HAP-1 (cell line): ENCODE measurements at places on chromosomes 4 and X.

- DNase-seq: no peak
Observed at GRCh38 chr4:98542011-98542410, 116.4 kb downstream of the TSPAN5 start.

DNA sequence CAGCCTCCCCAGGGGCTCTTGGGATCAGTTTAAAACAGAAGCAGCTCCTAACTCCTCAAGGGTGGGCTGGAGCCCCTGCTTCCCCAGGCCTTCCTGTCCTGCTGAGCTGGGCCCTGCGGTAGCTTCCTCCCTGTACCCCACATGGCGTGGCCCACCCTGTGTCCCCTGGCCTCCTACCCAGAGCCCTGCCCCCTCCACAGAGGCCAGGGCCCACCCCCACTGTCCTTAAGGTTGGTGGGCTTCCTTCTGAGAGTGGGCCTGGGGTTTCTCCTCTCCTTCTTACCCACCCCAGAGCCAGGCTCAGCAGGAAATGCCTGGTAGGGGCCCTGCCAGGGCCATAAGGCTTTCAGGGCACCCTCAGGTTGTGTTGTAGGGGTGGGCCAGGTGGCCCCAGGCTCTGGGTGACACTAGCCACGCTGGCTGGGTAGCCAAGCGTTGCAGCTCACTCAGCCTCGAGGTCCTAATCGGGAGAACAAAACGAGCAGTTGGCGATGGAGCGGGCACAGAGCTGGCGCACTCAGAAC, 11.6 kb downstream of the SH3BP2 start:
- DNase-seq: no peak

GRCh38 chr4:127224556-127224955, 408.2 kb upstream of the INTU start:
- no peak for DNase-seq

DNA sequence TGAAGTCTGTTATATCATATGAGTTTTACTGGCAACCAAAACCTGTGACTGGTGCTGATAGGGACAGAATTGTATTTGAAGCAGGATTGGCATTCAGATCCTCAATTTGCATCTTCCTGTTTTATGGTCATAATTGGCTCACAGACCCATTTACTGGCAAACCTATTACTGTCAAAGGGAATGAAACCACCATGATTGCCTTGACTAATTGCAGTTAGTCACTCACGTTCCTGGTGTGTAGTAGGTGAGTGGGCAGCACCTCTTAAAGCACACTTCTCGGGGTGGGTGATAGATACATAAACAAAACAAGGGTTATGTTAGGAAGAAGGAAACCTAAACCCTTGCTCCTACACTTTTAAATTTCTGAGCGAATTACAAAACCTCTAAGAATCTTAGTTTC, 81.0 kb downstream of the PPEF2 start:
- no peak for DNase-seq

- peak; percentile 86 for DNase-seq
Observed at GRCh38 chrX:135477576-135477975, 42.9 kb upstream of the INTS6L start.

GRCh38 chr4:175983636-175984035, 82.0 kb upstream of the WDR17 start:
- DNase-seq: no peak

DNA sequence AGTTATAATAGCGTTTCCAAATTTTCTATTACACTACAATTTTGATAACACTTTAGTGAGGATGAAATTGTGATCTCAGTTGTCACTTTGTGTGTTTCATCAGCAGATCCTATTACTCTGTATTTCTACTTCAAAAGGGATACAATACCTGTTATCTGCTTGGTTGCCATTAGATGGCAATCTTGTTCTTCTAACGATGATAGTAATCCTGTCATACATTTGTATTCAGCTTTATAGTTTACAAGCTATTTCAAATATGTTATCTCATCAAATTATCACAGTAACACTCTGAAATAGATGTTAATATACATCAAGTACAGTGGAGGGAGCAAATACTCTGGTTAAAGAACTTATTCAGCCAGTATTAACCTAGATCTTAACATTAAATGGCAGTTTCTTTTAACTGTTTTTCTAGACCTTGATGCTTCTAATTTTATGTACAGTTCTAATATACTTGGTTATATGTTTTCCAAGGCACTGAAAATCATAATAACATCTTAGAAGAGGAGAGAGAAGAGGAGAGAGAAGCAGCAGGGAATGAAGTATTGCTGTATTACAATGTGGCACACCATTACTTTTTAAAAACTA, 292.0 kb downstream of the CCSER1 start:
- DNase-seq: peak; percentile 80

DNA sequence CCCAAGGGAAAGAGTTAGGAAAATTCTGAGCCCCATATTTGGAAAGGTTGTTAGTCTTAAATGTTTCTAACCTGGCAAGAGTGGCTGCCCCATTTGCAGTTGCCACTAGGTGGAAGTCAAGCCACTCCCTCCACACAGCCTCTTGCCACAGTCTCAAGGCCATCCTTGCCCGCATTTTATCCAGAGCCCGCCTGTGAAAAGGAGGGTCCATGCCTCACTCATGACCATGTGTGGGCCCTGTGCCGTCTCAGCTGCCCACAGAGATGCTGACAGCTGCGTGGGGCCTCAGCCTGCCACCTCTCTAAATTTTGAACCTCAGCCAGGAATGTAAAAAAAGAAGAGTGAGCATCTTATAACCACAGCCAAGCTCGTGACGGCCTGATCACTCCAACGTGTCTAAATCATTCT, 201.5 kb upstream of the FAM241A start:
- peak; percentile 24 for DNase-seq

DNA sequence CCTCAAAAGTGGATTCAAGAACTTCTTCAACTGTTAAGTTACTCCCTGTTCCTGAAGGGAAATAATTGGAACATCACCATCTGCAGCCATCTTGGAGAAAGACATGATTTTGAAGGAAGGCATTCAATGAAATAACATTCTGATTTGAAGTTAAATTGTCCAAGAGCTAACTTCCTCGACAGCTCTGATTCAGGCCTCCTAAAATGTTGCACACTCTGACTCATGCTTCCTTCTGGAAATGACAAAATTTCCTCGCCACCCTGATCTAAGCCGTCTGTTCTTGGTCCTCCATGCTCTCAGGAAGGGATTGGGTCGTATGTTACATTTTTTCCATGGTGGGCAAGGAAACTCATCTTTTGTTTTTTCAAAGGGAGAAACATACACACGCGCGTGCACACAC, 496.9 kb upstream of the DIPK2B start:
- DNase-seq: no peak

GRCh38 chr4:188218392-188218791, 79.2 kb downstream of the TRIML1 start:
- DNase-seq: no peak

- DNase-seq: no peak
Observed at GRCh38 chr4:153045111-153045982, 109.2 kb downstream of the FHDC1 start.

- DNase-seq: peak; percentile 64
Observed at GRCh38 chr4:95548738-95549245, at the start of gene UNC5C. Gene UNC5C, minus strand, starts transcription at chr4:95548973.

DNA sequence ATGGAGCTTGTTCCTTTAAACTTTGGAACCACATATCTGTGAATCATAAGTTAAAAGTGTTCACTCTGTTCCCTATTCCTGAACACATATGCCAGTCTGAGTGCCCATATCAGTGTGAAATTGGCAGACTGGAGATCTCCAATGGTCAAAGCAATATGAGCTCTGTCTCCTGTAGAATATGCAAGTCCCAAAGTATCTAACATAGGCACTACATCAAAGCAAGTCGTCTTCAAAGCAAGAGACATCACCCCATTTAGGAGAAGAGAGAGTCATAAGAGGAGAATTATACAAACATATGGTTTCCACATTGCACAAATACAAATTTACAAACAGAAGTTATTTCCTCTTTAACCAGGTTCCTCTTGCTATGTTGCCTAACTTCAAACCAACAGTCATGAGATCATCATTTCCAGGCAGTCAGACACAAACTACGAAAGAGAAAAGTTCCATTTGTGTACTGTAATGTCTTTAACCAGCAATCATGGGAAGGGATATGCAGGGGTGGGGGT, 9.9 kb upstream of the GK start:
- DNase-seq: no peak

GRCh38 chrX:145405012-145405411, 157.7 kb downstream of the SPANXN1 start:
- peak; percentile 26 for DNase-seq

- DNase-seq: no peak
Observed at GRCh38 chr4:143240939-143241679, 56.4 kb downstream of the USP38 start.

GRCh38 chr4:183611210-183611830, 47.7 kb downstream of the RWDD4 start:
- no peak for DNase-seq

DNA sequence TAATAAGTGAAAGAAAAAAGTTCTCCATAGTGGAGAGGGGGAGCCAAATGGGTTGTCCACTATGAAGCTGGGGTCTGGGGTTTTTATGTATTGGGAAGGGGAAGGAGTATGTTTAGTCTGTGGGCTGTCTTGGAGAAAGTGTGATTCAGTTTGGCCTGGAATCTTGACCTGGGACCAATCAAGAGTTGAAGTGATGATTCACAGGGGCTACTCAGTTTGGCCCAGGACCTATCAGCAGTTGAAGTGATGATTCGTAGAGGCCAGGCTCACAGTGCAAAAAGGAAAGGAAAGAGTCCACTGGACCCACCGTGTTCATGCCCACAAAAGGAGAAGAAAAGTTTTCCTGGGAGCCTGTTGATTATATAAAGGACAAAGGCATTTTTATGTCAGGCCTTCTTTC, 47.3 kb upstream of the RAB9B start:
- no peak for DNase-seq

GRCh38 chr4:78642934-78643333, 91.4 kb downstream of the ANXA3 start:
- DNase-seq: no peak

DNA sequence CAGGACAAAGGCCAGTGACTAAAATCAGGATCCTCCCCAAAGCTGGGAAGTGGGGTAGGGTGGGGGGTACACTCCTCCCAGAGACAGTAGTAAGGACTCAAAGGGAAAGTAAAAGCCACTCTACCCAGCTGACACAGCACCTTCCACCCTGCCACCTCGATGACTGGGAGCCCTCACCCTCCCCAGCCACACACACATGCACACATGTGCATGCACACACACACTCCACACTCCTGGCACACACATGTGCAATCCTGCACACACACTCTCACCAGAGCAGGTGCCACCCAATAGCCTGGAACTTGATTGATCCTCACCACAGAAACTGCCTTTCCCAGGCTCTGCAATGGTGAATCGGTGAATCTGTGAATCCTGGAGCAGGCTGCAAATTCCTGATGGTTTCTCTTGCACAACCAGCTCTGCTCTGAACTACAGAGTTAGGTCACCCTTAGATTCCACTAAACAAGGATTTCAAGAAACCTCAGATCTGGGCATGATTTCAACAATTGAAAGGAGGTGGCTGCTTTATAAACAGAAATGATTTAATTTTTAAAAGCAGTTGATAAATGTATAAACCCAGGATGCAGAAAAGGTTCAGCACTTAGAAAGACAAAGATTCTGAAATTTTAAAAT, 21.5 kb downstream of the AMOT start:
- DNase-seq: no peak

DNA sequence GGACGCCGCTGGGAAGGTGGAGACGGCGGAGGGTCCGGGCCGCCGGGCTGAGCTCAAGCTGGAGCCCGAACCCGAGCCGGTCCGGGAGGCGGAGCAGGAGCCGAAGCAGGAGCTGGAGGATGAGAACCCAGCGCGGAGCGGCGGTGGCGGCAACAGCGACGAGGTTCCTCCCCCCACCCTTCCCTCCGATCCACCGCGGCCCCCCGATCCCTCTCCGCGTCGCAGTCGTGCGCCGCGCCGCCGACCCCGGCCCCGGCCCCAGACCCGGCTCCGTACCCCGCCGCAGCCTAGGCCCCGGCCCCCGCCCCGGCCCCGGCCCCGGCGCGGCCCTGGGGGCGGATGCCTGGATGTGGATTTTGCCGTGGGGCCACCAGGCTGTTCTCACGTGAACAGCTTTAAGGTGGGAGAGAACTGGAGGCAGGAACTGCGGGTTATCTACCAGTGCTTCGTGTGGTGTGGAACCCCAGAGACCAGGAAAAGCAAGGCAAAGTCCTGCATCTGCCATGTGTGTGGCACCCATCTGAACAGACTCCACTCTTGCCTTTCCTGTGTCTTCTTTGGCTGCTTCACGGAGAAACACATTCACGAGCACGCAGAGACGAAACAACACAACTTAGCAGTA, 483 bp downstream of the USP27X start:
- peak; percentile 9 for DNase-seq

GRCh38 chr4:139015269-139015947, at the start of gene NOCT:
Gene NOCT, plus strand, starts transcription at chr4:139015781. Its CDS starts 201 bp downstream, at chr4:139015982.
- peak; percentile 79 for DNase-seq

GRCh38 chr4:102094481-102094880, 250.8 kb downstream of the SLC39A8 start:
- no peak for DNase-seq

DNA sequence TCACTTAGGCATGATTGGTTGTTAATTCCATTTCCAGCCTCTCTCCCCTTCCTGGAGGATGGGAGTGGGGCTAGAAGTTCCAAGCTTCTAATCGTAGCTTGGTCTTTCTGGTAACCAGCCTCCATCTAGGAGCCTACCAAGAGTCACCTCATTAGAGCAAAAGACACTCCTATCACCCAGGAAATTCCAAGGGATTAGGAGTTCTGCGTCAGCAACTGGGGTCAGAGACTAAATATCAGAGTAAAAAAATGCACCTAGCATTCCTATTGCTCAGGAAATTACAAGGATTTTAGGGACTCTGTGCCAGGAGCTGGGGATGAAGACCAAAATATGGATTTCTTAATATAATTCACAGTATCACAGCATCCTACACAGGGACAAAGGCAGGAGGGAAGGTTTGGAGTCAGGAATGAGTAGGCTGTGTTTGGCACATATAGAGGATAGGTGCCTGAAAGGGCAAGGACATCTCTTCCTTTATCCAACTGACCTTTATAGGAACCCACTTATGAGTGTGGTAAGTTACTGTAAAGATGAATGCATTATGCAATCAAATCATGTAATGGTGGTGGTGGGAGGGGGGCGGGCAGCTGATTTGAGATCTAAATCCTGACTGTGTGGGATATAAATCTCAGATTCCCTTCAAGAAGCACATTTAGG, 30.5 kb upstream of the LIMCH1 start:
- no peak for DNase-seq

- no peak for DNase-seq
Observed at GRCh38 chr4:105149771-105150170, 3.1 kb downstream of the TET2 start.

- no peak for DNase-seq
Observed at GRCh38 chrX:139224953-139225665, 305.4 kb upstream of the F9 start.

- no peak for DNase-seq
Observed at GRCh38 chrX:63283348-63283747, 67.8 kb downstream of the SPIN4 start.
